ENCODE measurements at places on chromosomes 6 and 20.
A peak's percentile ranks its signal among the peaks of the same experiment; 100 is the strongest.

DNA sequence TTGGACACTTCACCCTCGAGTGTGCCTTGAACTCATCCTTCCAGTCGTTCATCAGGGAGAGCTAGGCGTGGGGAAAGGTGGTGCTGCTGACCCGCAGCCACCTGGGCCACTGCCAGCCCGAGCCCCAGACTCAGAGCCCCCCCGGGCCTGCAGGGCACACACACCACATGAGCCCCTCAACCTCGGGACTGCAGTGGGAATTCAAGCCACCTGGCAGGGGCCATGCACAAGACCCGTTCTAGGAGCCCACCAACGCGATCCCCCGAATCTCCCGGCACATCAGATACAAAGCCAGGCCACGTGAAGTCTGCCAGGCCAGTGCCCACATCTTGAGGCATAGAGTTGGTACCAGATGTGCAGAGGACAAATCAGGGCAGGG lies 2.8 kb downstream of the ZNF512B start:
- no peak for DNase-seq

DNA sequence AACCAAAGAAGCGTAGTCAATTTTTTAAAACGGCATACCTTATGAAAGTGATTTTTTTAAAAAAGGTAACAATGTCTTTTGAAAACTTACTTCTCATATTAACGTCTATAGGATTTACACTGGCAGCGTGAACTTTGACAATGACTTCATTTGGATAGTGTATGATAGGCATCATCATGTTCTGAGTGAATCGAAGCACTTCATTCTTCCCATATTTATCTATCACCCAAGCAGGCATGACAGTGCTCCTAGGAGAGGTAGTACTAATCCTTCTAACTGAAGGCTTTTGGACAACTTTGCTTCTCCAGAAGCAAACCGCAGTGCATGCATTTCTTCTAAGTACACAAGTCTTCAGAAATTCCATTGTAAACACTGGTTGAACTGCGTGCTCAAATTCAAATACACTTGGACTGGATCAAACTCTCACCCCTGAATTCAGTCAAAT lies 618 bp downstream of the RTN4IP1 start:
- no peak for DNase-seq

DNA sequence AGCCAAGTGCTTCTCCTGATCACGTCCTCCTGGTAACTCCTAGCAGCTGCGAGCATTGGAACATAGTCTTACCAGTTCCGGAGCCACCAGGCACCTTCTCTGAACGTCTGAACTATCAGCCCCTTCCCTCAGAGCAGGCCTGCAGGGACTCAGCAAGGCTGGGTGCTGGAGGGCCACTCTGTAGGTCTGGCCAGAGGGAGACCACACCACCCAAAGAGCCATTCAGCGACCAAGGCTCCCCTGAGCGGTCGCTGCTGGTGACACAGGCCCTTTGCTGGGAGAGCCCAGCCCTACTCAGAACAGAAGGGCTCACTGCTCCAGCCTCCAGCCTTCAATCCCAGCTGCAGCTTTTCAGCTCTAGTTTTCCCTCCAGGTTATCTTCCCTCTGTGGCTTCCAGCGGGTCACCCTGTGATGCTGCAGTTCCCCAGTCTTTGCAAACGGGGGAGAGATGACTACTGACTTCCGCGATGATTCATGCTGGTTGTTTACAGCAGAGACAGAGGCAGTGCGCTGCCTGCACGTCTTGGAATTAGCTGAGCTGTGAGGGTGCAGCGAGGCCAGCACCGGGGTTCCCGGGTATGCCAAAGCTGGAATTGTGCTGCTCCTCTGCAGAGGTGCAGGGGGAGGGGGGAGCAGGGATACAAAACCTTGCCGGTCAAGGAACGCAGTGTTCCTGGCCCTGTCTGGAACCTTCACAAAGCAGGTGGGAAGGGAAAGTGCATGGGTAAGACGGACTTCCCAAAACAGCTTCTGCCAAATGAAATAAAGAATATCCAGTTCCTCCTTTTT lies 161.4 kb downstream of the LY86 start:
- peak; percentile 21 for DNase-seq

DNA sequence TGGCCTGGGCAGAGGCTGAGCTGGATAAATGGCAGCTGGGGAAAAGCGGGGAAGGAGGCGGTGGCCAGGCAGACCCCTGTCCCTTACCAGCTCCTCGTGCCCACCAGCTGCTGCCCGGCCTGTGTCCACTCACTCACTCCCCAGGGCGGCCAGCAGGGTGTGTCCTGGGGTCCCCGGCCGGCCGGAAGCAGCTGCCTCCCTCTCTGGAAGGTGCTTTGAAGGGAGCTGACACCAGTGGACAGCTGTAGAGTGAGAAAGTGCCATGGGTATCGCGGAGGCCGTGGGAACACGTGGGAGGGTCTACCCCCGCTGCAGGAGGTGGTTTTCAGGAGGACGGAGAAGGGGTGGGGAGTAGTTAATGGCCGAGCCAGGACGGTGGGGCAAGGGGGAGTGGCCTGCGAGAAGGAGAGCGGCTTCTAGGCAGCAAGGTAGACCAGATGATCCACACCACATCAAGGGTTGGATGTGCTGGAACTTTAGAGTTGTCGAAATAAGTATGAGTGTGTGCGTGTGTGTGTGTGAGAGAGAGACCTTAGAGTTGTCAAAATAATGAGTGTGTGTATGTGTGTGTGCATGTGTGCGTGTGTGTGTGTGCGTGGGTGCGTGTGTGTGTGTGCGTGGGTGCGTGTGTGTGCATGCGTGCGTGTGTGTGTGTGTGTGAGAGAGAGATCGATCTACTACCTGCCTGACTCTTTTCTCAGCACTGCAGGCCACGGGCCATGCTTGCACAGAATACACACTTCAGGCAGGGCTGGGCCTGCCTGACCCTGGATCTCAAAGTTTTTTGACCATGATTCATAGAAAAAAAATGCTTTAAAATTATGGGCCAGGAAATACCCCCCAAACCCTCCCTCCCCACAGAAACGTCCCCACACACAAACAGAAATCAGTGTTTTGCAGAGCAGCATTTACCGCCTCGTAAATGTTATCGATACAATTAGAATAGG lies 43.9 kb downstream of the CDH4 start:
- DNase-seq, result no peak

- DNase-seq, result no peak
Measured at GRCh38 chr20:62391165-62392076, 4.5 kb downstream of the RPS21 start.

GRCh38 chr20:1062334-1063010 lies 55.9 kb upstream of the PSMF1 start:
- no peak for DNase-seq

DNA sequence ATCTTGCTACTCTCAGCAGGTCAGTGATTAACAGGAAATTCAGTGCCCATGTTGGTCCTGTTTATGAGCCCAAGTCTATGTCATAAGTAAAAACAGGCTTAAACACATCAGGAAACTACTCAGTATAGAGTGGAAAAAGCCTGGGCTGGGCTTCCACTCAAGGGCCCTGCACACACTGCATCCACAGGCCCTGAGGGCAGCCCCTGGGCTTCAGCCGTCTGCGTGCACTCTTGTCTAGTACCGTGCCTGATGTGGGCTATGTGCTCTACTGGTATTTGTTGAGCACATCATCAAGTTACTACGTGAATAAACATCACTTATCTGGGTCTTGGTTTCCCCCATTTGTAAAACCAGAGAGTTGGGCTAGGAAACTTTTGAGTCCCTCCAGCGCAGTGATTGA lies 135.2 kb downstream of the PACRG start:
- no peak for DNase-seq

GRCh38 chr20:32727683-32728082 lies 15.6 kb downstream of the COMMD7 start:
- DNase-seq, result no peak

DNA sequence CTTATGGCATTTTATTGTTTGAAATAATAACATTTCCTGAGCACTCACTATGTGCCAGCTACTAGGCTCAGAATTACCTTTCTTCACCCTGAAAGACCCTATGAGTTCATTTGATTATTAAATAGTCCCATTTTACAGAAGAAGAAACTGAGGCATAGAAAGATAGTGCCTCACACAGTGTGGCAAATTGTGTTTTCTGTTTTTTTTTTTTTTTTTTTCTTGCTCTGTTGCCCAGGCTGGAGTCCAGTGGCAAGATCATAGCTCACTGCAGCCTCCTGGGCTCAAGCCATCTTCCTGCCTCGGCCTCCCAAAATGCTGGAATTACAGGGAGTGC lies 59.7 kb upstream of the PTPN1 start:
- DNase-seq, result no peak

DNA sequence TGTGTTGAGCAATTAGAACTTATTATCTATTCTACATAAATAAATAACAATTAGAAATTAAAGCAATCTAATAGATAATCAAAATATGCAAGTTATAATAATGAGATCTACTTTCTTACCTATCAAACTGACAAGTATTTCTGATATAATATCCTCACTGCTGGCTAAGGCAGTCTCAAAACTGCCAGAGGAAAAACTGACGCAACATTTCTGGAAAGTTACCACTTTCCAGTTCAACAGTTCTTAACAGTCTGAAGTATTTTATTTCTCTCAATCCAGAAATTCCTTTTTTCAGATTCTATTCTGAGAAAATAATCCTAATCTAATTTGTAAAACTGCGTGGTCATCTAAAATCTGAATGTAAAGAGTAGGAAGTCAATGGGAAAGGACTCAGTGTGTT lies 121.0 kb downstream of the TRDN start:
- DNase-seq, result no peak

- DNase-seq, result no peak
Measured at GRCh38 chr20:62377064-62377461, 9.8 kb upstream of the RPS21 start.

DNA sequence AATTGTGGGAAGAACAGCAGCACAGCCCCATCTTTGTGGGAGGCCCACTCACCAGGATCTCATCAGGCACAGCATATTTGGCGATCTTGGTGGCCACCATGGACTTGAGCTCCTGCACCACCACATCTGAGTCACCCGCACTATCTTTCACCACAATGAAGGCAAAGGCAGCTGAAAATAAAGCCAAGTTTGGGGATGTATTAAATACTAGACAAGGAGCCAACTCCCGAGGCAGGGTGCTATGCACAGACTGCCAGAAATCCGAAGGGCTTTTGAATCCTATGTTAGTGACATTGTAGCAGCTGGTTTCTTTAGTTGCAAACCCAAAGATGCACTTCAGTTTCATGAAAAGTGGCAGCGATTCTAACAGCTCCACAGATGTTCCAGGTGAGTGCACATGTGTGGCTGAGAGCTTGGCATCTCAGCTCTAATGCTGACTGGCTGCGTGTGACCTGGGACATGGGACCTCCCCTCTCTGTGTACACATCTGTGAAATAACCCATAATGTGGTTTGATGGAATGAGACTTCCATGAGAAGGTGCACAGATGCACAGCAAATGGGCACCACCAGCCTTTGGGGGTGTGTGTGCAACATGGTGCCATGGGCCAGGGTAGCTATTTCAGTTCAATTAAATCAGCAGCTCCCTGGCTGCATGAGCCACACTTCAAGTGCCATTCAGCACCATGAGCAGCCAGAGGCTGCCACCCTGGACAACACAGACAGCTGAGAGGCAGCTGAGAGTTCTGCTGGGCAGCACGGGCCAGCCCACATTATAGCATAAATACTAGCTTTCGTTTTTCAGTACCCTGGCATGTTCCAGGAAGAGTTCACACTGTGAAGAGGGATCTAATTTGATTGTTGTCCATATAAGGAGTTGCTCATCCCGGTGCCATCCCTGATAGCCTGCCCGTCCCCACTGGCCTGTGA lies 16.9 kb upstream of the APMAP start:
- no peak for DNase-seq

DNA sequence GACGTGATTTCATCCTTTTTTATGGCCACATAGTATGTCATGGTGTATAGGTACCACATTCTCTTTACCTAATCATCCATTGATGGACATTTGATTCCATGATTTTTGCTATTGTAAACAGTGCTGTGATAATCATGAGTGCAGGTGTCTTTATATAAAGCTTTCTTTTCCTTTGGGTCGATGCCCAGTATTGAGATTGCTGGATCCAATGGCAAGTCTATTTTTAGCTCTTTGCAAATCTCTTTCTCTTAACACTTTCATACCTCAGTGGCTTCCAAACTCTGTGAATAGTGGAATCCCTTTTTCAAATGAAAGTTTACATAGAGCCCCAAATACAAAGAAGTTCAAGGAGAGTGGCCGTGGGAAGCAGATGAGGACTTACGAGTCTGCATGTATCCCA lies 105.8 kb upstream of the SPTLC3 start:
- DNase-seq, result no peak

DNA sequence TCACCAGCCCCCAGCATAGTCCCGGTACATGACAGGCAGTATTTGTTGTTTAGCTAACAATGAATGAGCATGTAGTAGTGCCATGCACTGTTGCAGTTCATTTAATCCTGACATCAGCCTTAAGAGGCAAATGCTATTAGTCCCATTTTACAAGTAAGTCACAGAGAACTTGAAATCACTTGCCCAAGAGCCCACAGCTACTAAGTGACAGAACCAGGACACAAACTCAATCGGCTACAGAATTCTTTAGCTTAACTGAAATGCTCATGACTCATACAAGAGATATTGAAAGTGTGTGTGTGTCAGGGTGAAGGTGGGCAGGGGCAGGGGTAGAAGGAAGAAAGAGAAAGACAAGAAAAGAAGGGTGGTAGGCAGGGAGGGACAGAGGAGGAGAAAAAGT lies 52.7 kb downstream of the UNC5CL start:
- no peak for DNase-seq
